ENCODE measurements at places on chromosomes 11 and 22. TPM values are rescaled to one million over a fixed set of nuclear protein-coding genes. Genes with fewer than 3 reads are reported as not detected.
A peak's percentile ranks its signal among the peaks of the same experiment; 100 is the strongest.

The CENATAC gene
- total RNA-seq: 23.2 TPM

DNA sequence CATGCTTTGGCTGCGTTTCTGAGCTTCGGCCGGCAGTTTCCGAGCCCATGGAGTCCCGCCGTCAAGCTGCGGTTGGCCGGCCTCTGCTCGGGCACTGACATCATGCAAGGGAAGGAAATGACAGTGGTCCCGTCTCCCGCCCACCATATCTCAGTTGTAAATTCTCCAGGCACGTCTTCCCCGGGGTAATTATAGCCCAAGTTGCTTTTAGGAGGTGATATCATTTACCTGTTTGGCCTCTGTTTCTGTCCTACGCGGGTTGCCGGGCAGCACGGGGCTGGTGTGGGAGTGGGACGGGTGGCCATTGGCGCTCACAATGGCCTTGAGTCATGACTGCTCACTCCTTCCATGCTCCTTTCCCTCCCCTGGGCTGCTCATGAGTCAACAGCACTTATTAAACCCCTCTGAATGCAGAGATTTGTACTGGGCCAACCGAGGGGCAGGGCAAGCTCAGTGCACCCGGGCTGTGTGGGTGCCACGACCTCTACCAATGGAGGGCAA, 4.2 kb upstream of the ANO1 start:
- no peak for DNase-seq

The XKR3 gene
- not detected for total RNA-seq

DNA sequence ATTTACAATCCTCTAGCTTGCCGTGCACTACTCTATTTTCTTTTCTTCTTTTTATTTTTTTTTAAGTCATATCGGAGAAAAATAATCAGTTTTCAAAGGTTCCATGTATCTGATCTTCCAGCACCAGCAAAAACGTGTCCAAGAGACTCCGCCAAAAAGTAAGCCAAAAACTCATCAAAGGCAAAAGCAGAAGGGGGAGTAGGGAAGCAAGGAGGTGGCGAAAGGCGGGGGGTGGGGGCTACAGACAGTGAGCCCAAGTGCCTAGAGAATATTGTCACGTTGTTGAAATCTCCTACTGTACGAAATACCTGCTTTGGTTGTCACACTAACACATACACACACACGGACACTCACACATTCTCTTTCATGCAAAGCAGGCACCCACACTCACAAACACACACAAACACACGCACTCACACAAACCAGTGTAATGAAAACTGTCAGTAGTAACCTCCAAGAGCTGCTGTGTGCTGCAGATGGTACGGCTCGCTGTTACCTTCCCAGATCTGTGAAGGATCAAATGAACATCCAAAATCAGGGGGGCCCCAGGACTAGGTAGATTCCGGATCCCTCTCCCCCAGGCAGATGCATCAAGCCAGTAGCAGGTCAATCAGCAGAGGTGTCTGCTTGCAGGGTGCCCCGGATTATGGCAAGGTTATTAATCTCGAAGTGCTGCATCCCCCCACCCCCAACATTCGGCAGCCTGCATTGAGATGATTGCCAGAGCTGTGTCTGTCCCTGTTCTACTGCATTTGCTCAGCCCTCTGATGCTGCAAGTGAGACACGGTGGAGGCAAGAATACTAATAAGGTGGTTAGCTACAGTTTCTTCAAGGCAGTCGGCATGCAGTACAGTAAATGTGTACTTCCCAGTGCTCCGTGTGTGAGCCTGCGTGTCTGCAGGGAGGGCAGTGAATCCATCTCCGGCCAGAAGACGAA, at the start of gene LRRC4C:
LRRC4C (minus strand) TSS at position 188 of the 937 bp plus-strand sequence.
- DNase-seq: no peak

DNA sequence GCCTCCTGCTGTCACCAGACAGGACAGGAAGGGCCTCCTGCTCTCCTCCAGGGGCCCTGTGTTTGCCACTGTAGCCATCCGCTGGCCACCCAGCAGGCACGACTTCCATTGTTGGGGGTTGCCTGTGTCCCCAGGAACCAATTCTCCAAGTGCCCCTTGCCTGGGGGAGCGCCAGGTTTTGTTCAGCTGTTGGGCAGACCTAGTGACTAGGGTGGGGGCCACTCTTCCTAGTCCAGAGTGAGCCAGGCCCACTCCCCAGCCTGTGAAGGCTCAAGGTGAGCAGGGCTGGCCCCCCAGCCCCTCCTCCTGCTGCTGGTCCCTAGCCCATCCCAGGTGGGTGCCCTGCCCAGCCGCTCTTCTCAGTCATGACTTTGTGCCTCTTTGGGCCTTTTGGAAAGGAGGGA, 30.9 kb downstream of the OSBPL5 start:
- no peak for DNase-seq

DNA sequence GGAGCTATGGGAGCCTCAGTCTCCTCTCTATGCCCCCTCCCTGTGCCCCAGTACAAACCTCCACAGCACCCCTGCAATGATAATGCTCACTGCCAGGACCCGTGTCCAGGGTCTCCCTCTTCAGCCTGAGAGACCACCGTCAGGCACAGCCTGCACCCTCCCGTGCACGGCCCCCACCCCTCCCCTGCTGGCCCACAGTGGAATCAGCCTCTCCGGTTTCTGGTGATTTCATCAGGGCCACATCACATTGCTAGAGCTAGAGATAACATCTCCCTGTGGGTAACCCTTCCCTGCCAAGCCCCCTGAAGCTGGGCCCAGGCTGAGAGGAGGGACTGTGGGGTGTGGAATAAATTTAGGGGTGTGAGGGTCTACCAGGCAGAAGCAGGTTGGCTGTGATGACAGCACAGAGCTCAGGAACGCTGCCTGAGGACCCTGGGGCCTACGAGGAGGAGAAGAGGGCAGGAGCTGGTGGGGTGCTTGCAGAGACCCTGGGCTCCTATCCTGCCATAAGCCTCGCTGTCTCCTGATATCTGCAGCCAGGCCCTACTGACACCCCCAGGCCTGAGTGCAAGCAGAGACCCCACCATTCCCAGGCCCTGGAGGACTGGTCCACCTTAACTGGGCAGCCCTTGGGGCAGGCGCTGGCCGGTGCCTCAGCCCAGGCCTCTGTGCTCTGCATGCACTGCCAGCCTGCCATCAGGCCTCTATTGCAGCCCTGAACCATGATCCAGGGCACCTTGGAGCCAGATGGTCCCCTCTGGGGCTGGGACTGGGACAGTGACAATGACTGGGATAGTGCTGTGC, at the start of gene KLHDC7B:
KLHDC7B (plus strand) TSS at position 378 of the 804 bp plus-strand sequence; CDS start at position 723, 345 bp downstream.
- DNase-seq: no peak

DNA sequence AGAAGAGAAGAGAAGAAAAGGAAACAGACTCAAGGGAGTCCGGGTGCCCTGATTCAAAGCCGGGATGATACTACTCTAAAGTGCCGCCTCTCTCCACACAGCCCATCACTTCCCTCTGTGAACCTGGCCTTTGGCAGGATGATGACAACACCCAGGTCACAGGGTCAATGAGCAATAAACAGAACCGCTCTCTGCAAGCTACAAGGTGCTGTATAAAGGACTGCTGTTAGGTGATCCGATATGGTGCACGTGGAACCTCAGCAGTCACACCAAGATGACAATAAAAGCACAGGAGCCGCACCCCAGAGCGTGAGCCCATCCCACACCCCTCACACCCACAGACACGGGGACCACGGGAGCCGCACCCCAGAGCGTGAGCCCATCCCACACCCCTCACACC, 10.7 kb downstream of the TTLL1 start:
- no peak for DNase-seq

The TBC1D10A gene
- total RNA-seq: 48.4 TPM

GRCh38 chr22:45208993-45209838, 31.5 kb downstream of the KIAA0930 start:
- no peak for DNase-seq

- no peak for DNase-seq
Observed at GRCh38 chr11:43732225-43732624, 51.7 kb downstream of the HSD17B12 start.

GRCh38 chr22:50306753-50307749, at the start of gene PLXNB2:
Gene PLXNB2, minus strand, starts transcription at chr22:50307646. Its CDS starts 17,062 bp downstream, at chr22:50290584.
- peak; percentile 72 for DNase-seq

GRCh38 chr11:24709928-24710565, 213.2 kb downstream of the LUZP2 start:
- no peak for DNase-seq

- peak; percentile 42 for DNase-seq
Observed at GRCh38 chr22:40368016-40368415, 2.4 kb upstream of the SGSM3 start.

DNA sequence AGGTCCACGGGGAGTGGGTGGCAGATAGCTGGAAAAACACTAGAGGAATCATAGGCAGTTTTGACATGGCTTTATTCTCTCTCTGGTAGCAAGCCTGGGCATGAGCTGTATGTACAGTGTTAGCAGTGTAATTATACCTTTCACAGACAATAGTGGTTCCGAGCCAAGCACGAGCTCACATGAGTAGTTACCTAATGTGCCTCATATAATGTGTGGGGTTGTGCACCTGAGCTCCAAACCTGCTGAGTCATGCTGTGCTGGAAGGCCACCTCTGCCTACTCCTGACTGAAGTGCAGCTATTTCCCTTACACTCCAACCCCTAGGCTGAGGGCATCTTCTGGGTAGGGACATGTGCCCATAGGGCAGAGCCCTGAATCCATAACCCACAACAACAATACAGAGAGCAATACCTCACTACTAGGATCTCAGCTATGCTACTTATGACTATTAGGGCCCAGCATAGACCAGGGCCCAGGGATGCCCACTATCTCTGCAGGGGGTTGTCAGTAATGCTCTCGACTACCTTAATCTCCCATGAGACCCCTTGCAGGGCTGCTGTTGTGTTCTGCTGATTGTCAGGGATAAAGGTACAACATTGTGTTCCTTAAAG, 432.1 kb downstream of the DYNC2H1 start:
- no peak for DNase-seq

GRCh38 chr11:70462818-70463477, 64.6 kb downstream of the CTTN start:
- DNase-seq: no peak

The GLYAT gene
- total RNA-seq: 0.49 TPM

GRCh38 chr11:28243061-28243460, 134.9 kb downstream of the METTL15 start:
- DNase-seq: no peak

DNA sequence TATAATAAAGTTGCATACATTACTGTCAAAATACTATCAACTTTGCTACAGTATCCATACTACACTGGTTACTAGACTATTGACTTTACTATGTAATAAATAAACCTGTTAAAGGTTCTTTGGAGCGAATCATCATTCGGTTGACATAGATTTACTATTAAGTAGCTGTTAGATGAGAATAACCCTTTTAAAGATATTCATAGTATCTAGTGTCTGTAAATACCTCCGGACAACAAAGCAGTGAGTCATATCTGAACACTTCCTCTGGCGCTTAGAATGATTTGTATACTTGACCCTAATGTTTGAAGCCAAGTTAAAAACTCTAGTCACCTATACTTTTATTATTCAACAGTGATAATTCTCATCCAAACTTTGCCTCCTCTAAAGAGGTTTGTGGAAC, 84.7 kb downstream of the MSANTD4 start:
- no peak for DNase-seq

DNA sequence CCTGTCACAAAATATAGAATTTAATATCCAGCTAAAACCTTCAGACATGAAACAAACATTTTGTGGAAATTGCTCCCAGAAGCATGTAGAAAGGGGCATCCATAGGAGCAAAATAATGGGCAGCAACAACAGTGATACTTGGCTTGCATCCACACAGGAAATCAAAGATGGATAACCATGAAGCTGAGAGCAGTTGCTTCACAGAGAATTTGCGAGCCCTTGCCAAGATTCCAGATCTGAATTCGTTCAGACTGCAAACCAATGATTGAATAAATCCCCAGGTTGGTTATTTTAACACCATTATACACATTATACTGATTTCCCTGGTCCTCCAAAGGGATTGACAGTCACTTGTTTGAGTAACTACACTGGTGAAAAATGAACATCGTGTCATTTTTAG, 15.6 kb upstream of the OR51L1 start:
- no peak for DNase-seq

GRCh38 chr22:27004434-27004833, 347.0 kb downstream of the MIAT start:
- DNase-seq: no peak

- no peak for DNase-seq
Observed at GRCh38 chr22:26998716-26999115, 341.3 kb downstream of the MIAT start.

DNA sequence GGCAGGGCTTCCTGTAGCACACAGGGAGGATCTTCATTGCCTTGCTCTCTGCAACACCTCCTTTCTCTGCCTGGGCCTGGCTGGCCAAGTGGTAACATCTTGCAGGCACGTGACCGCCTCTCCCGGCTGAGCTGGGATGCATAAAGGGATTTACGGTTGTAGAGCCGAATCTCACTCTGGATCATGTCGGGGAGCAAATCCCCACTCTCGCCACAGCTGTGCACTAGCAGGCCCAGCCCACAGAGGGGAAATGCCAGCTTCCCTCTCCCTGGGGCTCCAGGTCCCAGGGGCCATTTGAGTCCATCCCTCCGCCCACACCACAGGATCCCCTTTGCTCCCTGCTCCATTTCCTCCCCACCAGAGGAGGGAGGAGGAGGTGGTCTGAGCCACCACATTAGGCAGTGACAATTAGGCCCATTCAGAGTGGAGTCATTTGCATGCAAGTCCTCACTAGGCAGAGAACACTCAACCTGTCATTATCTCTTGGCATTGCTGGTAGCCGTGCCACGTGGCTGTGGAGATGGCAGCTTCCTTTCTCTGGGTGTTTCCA, 196.7 kb downstream of the DSCAML1 start:
- no peak for DNase-seq

DNA sequence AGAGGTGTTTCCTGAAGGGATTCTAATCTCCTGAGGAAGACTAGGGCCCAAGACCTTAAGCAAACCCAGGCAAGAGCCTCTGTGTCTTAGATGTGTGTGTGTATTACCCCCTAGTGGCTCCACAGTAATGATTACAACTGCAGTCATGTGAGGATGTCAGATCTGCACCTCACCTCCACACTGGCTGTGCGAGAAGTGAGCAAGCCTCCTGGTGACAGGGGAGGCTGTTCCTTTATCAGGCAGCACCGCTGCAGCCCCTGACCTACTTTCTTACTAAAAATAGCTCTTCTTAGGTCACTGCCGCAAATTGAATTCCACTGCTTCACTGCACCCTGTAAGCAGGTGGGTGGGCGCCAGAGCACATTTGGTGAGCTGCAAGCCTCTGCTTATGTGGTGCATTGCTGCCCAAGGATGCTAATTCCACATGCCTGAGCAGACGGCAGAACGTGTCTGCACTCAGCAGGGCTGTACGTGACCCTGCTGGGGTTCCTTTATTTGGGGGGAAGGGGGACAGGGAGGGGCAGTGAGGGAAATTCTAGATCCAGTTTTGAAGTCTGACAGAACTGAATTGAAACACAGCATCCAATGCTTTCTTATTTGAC, 112.4 kb downstream of the KCNC1 start:
- DNase-seq: no peak

Data from mucosa of gallbladder (tissue), 1 donor.